BJ (cell line): ENCODE measurements at places on chromosomes 1 and 21. TPM values are rescaled to one million over a fixed set of nuclear protein-coding genes. Genes with fewer than 3 reads are reported as not detected.
A peak's percentile ranks its signal among the peaks of the same experiment; 100 is the strongest.

GRCh38 chr1:3928586-3928985 is 28.5 kb upstream of the C1orf174 start:
- DNase-seq, result no peak

DNA sequence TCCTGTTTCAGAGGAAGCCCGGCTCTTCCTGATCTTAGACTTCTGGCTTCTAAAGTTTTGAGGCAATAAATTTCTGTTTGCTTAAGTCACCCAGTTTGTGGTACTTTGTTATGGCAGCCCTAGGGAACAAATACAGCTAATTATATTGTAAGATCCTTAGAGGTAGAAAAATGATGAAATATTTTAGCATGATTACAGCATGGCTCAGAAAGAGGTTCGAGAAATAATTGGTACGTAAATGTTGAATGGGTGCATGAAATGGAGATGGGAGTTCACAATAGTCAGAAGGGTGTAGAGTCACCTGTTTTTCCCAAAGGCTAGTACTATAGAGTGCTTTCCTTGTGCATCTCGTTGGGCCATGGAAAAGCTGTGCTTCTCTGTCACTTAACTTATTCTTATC is 123.5 kb downstream of the RUNX1 start:
- DNase-seq, result no peak

GRCh38 chr1:50257029-50257428 is 148.3 kb downstream of the ELAVL4 start:
- DNase-seq, result no peak

DNA sequence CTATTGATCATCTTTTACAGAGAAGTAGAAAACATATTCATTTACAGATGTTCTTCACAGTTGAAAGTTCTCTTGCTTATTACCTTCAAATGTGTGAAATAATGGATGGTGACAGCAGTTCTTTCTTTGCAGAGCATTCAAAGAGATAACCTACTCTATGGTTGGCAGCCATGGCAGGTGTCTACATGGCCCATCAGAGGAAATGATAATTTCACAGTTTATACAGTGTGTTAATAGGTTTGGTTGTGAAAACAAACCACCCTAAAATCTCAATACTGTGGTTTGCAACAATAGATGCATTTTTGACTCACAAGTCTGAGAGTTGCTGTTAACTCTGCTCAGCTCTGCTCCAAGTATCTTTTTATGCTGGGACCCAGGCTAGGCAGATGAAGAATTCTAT is 241.2 kb upstream of the SAMSN1 start:
- no peak for DNase-seq

- DNase-seq, result no peak
Measured at GRCh38 chr1:204726478-204726877, 40.9 kb upstream of the LRRN2 start.

DNA sequence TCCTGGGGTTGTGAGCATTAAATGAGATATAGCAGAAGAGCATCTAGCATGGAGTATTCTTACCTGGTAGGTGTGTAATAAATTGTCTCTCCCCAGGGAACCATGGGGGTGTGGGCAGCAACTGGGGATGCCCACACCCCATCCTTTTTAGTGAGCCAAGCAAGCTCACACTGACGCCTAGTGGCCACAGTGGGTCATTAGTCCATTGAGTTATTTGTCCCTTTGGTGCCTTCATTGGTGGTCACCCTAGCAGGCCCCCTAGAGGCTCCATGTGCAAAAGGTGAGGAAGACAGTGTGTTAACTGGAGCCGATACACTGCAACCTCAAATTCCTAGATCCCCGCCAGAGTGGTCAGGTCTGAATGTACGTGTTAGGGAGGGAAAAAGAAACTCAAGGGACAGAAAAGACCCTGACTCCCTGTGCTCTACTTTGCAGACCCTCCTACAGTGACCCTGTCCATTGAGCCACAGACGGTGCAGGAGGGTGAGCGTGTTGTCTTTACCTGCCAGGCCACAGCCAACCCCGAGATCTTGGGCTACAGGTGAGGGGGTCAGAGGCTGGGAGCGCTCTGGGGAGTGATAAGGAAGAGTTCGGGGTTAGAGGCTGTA is 93.3 kb upstream of the CD1D start:
- no peak for DNase-seq

- DNase-seq, result no peak
Measured at GRCh38 chr1:3584915-3585314, 26.4 kb downstream of the MEGF6 start.

DNA sequence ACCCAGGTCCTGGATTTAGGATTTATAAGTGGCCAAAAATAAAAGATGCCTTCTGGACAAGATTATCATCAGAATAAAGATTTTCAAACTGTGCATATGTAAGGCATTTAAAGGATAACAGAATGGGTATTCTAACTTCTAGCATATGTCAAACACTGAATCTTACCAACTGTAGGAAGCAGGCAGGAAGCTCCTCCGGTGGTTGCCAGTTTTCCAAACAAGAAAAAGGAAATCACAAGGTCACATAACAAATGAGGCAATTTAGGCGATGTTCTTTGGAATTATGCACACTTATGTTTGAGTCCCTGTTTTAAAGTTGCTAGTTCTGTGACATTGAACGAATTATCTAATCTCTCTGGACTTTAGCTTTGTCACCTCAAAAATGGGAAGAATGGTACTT is 48.9 kb downstream of the ATP6V1G3 start:
- DNase-seq, result no peak

DNA sequence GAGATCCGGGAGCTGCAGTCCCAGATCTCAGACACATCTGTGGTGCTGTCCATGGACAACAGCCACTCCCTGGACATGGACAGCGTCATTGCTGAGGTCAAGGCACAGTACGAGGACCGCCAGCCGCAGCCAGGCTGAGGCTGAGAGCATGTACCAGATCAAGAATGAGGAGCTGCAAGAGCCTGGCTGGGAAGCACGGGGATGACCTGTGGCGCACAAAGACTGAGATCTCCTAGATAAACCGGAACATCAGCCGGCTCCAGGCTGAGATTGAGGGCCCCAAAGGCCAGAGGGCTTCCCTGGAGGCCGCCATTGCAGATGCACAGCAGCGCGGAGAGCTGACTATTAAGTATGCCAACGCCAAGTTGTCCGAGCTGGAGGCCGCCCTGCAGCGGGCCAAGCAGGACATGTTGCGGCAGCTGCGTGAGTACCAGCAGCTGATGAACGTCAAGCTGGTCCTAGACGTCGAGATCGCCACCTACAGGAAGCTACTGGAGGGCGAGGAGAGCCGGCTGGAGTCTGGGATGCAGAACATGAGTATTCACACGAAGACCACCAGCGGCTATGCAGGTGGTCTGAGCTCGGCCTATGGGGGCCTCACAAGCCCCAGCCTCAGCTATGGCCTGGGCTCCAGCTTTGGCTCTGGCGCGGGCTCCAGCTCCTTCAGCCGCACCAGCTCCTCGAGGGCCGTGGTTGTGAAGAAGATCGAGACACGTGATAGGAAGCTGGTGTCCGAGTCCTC is 25.5 kb downstream of the ETV3L start:
- no peak for DNase-seq

- DNase-seq, result no peak
Measured at GRCh38 chr21:39095681-39096080, 87.6 kb downstream of the PSMG1 start.

GRCh38 chr1:184461321-184461720 is 74.5 kb downstream of the C1orf21 start:
- no peak for DNase-seq

GRCh38 chr1:63523738-63524137 is 413 bp downstream of the EFCAB7 start:
- no peak for DNase-seq

DNA sequence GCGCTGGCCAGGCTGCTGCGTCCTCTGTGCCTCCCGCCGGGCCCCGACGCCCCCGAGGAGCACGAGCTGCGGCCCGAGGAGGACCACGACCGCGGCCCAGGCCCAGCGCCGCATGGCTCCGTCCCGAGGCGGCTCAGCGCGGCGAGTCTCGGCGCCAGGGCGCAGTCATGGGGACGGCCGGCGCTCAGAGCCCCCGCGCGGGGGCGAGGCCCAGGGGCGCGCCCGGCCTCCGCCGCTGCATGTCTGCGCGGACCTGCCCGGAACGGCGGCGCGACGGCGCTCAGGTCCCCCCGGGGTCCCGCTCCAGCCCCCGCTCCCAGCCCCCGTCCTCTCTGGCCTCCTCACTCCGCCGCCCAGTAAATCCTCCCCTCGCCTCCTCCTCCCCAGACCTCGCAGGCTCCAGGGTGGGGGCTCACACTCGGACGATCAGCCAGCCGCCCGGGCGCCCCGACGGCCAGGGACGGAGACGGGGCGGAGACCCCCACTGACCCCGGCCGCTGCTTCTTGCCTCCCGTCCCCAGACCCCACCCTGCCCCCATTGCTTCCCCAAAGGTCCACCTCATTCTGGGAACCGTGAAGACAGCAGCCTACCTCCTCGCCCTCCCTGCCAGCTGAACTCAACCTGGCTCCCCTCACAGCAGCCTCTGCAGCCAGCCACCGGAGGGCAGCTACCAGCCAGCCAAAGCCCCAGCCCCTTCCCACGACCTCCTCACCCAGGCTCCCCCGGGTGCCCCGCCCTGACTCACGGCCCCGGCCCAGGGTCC is at the start of gene C1QTNF12:
TSS of gene C1QTNF12 (minus strand) at position 146 of the 764 bp plus-strand sequence. CDS start at position 114, 32 bp downstream.
- no peak for DNase-seq

DNA sequence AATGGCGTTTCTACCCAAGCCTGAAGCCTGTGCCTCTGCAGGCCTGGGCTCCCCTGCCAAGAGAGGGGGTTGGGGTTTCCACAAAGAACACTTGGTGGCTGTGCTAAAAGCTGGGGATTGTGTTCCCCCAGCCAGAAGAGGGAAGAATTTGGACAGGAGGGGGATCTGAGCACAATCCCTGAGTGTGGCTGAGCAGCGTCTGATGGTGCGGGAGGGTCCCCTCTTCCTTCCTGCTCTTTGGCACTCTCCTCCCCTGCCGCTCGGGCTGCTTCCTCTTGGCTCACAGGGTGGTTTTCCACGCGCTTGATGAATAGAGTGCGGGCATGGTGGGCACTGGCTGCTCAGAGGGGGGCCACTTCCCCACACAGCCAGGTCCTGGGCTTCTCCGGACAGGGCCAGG is 3.7 kb downstream of the GPR37L1 start:
- no peak for DNase-seq

GRCh38 chr1:151478923-151479322 is 19.6 kb upstream of the POGZ start:
- DNase-seq, result no peak

DNA sequence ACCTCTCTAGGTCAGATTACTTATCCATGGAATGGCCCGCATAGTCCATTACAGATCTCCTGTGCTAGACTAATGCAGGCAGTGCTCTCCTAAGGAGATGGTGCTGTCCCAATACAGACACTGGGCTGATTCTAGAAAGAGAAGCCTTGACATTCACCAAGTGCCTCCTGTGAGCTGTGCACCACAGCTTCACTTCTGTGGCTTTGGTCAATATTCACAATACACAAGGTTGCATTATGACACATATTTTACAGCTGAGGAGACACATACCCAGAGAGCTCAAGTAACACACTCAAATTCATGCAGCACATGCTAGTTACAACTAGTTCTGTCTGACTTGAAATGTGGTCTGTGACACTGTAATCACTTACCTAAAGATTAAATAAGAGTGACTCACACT is 59.4 kb upstream of the LRRC8B start:
- no peak for DNase-seq

GRCh38 chr1:12339811-12340543 is 110.1 kb downstream of the VPS13D start:
- no peak for DNase-seq

- DNase-seq, result no peak
Measured at GRCh38 chr1:230858236-230858820, 10.0 kb downstream of the C1orf198 start.

DNA sequence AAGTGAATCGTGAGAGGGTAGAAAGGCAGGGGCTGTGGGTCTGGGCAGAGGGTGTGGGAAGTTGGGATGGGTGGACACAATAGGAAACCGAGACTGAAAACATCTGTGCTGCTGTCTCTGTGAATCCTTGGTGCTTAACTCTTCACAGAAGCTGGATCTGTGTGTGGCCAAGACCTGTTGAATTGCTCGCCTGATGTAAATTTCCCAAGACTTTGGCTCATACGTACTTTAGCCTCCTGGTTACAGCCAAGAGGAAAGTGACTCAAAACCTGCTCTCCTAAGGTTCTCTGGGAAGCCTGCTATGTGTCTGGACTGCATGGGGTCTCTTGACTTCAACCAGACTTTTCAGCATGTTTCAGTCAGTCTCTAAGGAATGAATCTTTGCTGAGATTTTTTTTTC is 270.3 kb downstream of the RWDD3 start:
- no peak for DNase-seq

DNA sequence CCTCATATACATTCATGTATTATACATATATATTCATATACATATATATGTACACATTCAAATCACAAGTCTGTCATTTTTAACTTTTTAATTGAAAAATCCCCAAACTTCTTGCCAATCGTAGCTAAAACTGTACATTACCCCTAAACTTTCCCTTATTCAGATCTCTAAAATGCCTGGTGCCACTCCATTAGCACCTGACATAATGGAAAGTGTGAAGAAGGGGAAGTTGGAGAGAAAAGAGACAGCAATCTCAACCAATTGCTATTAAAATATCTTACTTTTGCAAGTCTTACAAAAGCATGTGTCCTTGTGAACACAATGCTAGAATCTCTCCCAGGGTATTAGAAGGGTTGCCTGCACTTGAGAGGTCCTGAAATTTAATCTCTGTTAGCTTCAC is 22.7 kb upstream of the PRKACB start:
- no peak for DNase-seq

- DNase-seq, result peak; percentile 85
Measured at GRCh38 chr1:207007352-207008033, 25.1 kb downstream of the C1orf116 start.

GRCh38 chr1:232627645-232628334 is 2.1 kb downstream of the SIPA1L2 start:
- DNase-seq, result no peak

DNA sequence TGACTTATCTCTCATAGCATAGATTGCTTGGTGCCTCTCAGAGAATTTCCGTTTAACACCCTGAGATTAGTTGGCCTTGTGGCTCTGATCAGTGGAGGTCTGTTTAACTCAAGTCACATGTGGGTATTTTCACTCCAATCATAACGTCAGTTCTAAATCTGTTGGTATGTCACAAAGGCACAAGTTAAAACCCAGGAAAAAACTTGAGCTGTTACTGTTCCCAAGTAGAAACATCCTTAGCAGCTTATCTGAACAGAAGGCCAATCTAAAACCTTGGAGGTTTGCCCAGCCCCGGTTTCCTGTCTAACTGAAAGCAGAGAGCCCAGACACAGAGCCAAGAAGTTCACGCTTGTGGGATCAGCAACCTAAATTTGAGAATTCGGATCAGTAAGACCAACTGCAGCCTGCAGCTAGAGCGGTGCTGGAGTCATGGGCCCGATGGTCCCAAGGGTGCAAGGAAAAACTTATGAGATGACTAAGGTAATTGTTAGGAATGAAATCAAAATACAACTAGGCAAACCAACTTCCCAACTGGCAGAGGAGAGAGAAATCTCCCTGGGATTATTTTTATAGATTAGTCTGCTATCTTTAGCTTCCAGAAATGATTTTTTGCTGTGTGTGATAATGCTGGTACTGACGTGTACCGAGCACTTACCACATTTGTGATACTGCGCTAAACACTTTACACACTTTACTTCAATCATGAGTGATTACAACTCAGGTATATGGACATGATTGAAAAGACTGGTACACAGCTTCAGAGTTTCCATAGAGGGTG is 90.2 kb upstream of the C1orf21 start:
- peak; percentile 53 for DNase-seq

ARTN gene
- 0.17 and 0.39 TPM in 2 replicates for polyA plus RNA-seq

TP73 gene
- not detected in 2 replicates for polyA plus RNA-seq

HNRNPR gene
- 79.3 and 106 TPM in 2 replicates for polyA plus RNA-seq

MROH7 gene
- polyA plus RNA-seq, result 0.05 and 0.10 TPM in 2 replicates

SLC25A24 gene
- 20.2 and 39.1 TPM in 2 replicates for polyA plus RNA-seq

NCAM2 gene
- 0.83 and 1.7 TPM in 2 replicates for polyA plus RNA-seq

TMPRSS15 gene
- not detected in 2 replicates for polyA plus RNA-seq

S100A8 gene
- not detected in 2 replicates for polyA plus RNA-seq

SLC2A5 gene
- 0.16 and 0.31 TPM in 2 replicates for polyA plus RNA-seq

ANGPTL7 gene
- polyA plus RNA-seq, result not detected in 2 replicates

CNR2 gene
- not detected in 2 replicates for polyA plus RNA-seq

AGMAT gene
- 1.1 and 1.2 TPM in 2 replicates for polyA plus RNA-seq

EFNA1 gene
- 1.1 and 1.6 TPM in 2 replicates for polyA plus RNA-seq
